NCI-H1436 (cell line): ENCODE measurements at places on chromosomes 6 and 20.

- no peak for DNase-seq
Measured at GRCh38 chr6:52305948-52306767, 21.6 kb upstream of the MCM3 start.

DNA sequence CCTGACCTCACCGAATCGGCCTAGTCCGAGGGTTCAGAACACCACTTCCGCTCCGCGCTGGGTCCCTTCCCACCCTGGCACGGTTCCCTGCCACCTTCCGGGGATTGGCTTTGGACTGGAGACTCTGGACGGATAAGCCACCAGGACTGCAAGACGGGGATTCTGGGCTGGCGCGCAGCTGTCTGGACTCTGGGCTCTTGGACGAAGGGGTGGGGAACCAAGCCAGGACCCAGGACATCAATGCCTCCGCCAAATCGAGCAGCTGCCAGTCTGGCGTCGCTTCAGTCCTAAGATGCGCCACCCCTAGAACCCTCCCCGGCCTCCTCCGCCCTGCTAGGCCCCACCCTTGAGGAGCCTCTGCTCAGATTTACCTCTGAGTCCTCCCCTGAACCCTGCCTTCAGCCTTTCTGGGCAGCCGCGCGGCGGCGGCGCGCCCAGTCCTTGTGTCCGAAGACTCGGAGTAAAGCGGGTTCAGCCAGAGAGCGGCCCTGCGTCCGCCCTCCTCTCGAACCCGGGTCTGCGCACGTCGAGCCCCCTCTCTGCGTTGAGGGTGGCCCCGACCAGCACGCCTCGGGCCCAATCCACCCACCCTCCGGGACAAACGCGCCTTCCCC lies 1.2 kb downstream of the KCNK17 start:
- no peak for DNase-seq

DNA sequence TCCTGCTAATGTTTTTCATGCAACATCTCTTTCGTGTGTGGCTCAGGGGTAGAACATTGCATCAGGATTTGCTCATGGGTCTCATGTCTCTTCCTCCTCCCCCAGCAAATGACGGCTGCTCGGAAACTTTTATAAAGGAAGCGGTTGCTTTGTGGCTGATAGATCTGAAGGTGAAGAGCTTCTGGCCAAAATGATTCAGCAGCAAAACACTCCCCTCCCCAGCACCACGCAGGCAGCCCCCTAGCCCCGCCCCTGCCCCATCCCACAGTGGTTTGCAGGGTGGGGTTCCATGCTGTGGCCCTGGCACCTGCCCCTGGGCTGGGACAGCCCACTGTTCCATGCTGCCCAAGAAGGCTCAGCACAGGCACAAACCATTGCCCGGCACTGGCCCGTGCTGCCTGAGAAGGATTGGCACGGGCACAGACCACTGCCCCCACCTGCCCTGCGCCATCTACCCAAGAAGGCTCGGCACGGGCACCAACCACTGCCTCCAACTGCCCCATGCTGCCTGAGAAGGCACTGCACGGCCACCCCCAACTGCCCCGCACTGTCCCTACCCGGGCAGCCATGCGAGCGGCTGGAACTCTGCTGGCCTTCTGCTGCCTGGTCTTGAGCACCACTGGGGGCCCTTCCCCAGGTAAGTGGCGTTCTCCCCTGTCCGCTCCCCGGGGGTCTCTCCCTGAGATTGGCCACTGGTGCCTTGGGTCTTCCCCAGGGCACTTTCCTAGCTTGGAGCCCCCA lies at the start of gene CST7:
TSS of gene CST7 (plus strand) at position 331 of the 741 bp plus-strand sequence. CDS start at position 568, 237 bp downstream.
- no peak for DNase-seq

- no peak for DNase-seq
Measured at GRCh38 chr20:21273755-21274386, 29.3 kb upstream of the XRN2 start.

GRCh38 chr20:58650181-58650775 lies 805 bp upstream of the STX16 start:
- no peak for DNase-seq

- no peak for DNase-seq
Measured at GRCh38 chr20:24721891-24722568, 227.0 kb upstream of the CST7 start.

- no peak for DNase-seq
Measured at GRCh38 chr6:89921691-89922090, 27.4 kb downstream of the GJA10 start.

- no peak for DNase-seq
Measured at GRCh38 chr20:5947276-5947675, 3.1 kb downstream of the TRMT6 start.

DNA sequence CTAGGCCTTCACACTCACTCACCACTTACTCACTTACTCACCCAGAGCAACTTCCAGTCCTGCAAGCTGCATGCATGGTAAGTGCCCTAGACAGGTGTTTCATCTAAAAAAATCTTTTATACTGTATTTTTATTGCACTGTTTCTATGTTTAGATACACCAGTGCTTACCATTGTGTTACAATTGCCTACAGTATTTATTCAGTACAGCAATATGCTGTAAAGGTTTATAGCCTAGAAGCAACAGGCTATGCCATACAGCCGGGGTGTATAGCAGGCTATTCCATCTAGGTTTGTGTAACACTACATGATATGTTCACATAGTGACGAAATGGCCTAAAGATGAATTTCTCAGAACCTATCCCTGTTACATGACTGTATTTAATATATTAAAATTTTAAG lies 37.1 kb upstream of the KCNK5 start:
- DNase-seq: no peak

- no peak for DNase-seq
Measured at GRCh38 chr20:24696396-24696795, 227.0 kb downstream of the SYNDIG1 start.

GRCh38 chr20:1302685-1303541 lies 26.0 kb downstream of the SDCBP2 start:
- no peak for DNase-seq

DNA sequence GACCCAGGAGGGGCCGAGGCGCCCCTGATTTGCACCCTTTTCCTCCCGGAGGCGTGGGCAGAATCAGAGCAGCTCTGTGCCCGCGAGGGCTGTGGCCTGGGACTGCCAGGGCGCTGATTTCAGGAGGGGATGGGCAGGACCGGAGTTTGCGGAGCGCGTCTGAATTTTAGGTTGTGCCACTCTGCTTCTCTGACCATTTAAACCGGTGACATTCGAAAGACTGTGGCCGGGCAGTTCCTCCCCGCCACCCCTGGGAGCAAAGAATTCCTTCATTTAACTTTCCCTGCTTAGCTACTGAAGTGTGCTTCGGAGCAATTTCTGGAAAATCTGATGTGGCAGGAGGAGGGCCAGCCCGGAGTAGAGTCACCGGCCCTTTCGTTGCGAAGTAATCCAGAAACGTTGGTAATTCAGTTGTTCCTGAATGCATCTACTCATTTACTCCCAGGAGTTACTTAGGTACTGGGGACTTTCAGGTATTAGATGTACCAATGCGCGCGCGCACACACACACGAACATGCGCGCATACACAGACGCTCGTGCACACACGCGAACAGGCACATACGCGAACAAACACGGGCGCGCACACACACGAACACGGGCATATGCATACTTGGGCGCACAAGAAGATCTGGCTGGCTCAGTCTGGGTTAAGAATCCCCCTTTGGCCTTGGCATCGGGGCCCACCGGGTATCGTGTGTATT lies 568 bp downstream of the CCDC170 start:
- DNase-seq: no peak

GRCh38 chr6:35086282-35086632 lies 54.9 kb downstream of the TCP11 start:
- DNase-seq: no peak

DNA sequence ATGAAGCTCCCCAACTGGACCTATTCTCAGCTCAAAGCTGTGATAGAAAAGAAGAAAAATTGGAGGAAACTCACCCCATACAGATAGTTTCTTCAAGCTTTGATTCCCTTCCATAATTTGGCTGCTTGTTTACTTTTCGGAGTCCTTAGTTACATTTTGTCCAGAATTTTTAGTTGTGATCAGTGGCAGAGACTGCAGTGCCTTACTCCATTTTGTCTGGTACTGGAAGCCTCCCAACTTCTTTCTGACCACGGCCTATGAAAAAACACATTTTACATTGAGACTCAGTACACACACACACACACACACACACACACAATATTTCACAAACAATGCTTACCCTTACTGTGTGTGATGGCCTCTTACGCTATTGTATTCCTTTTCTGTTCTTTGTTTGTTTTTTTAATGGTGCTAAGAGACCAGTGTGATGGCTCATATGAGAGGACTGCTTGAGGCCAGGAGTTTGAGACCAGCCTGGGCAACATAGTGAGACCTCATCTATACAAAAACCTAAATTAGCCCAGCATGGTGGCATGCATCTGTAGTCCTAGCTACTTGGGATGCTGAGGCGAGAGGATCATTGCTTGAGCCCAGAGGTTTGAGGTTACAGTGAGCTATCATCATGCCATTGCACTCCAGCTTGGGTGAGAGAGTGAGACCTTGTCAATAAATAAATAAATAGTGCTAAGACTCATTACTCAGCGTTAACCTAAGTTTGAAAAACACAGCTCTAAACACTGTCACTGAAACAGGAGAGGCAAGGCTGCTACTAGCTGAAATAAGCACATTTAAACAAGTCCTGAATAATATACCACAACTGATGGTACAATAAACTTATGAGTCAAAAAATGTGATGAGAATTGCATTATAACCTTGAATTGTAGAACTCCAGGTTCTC lies 13.8 kb upstream of the RNF8 start:
- no peak for DNase-seq

- no peak for DNase-seq
Measured at GRCh38 chr20:62390317-62391164, 3.6 kb downstream of the RPS21 start.

DNA sequence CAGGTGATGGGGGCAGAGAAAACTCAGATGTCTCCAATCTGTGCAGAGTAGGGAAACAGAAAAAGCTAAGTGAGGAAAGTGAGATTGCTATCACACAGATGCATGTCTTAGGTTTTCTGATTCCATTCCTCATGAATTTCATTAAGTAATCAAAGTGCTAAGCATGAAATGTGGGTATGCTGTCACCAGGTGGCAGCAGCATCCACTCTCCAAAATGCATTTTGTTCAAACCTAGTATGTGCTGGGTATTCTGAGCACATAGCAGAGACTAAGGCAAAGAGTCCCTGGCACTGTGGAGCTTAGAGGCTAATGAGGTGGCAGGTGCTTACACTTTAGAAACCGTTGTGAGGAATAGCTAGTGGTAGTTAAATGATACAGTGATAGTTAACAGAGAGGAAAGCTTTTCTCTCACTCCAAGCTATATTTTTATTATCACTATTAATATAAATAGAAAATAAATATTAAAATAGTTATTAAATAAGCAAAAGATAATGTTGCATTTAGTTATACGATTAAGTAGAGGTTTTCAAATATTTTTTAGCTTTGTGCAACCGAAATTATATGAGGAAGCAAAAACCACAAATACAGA lies 179.5 kb downstream of the CDH26 start:
- peak; percentile 67 for DNase-seq

- DNase-seq: no peak
Measured at GRCh38 chr20:19923762-19924161, 93.4 kb upstream of the NAA20 start.

- DNase-seq: no peak
Measured at GRCh38 chr20:55116598-55116997, 641.2 kb downstream of the DOK5 start.

GRCh38 chr6:129621252-129621651 lies 88.7 kb downstream of the ARHGAP18 start:
- DNase-seq: no peak

DNA sequence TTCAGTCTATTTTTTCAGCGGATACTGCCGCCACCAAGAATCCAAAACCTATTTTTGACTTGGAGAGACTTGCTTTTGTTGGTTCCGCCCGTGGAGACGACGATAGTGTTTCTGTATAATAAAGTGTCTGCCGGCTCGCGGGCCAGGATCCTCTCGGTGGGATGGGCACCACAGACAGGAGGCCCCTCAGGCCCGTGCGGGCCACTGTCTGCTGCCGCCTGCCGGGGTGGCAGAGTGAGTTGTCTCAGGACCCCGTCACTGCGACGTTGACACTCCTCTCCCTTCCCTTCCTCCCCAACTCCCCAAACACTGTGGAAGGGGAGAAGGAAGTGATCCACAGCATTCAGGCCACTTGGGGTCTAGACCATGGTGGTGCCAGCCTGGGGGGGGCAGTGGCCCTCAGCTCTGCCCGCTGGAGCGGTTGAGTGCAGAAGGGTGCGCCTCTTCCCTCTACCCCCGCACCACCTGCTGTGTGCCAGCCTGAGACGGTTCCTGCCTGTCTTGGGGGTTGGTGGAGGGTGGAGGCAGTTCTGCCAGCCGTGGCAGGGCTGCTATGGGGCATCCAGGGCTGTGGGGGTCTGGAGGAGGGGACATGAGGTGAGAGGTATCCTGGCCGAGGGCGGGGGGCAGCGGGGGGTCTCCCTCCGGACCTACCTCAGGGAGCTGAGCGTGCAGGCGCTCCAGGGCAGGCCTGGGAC lies 17.5 kb downstream of the RBM38 start:
- no peak for DNase-seq

- DNase-seq: no peak
Measured at GRCh38 chr6:87870556-87870955, 168.5 kb upstream of the AKIRIN2 start.

DNA sequence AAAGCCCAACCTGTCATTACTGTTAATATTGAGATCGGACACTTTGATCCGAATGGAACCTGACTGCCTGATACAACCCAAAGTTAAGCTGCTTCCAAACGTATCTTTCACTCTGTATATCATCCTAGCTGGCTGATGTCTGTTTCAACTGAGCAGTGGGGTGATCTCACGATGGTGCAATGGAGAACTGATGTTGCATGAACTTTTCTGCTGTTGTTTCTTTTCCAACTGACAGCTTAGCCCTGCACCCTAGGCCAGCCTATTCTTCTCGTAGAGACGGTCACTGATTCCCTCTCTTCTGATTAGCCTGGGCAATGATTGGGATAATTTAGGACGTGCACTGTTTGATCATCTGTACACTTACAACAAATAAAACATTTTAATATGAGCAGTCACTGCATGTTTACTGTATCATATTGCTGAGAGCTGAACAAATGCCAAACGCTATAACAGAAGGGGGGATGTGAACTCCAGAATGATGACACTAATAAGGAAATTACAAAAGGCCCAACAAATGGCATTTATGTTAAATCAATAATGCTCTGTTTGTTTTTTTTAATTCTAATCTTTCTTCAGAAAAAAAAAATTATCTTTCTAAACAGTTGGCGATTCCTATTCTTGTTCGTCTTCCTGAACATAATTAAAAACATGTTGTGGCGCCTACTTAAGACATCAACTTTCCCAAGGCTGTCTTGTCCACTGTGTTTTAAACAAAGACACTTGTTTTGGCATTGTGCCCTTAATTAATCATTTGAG lies 184.8 kb downstream of the ZNF217 start:
- no peak for DNase-seq

GRCh38 chr6:150761771-150762170 lies 103.7 kb upstream of the MTHFD1L start:
- DNase-seq: no peak

- DNase-seq: no peak
Measured at GRCh38 chr6:89162047-89162371, 16.2 kb downstream of the PM20D2 start.

DNA sequence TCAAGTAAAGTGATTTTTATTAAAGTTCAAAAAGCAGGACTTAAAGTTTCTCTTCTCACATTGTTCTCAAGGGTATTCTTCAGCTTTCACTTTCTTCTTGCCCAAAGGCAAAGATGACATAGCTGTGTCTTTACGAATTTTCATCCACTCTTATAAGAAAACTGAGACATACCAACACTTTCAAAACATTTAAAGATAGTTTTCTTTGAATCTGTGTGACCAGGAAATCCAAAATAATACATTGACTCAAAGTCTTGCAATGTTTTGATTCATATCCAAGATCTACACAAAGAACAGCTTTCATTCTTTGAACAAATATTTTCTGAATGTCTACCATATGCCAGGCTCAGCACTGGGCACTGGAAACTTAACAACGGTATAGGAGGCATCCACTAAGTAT lies 117.9 kb downstream of the SIM1 start:
- no peak for DNase-seq

GRCh38 chr6:121816906-121817540 lies 381.6 kb downstream of the GJA1 start:
- no peak for DNase-seq
